HepG2 (cell line): ENCODE measurements at places on chromosomes 6 and 20. TPM values are rescaled to one million over a fixed set of nuclear protein-coding genes. Genes with fewer than 3 reads are reported as not detected.
A peak's percentile ranks its signal among the peaks of the same experiment; 100 is the strongest.

- no peak overlapping the region for H3K27ac ChIP-seq
- no peak for DNase-seq
- no peaks in the 10 kb centered on the region for H3K36me3 ChIP-seq
- H3K27me3 ChIP-seq, result no peaks in the 10 kb centered on the region
- no peaks in the 10 kb centered on the region for H3K4me1 ChIP-seq
Observed at GRCh38 chr6:124294574-124295200, 491.0 kb downstream of the NKAIN2 start.

- no peaks in the 10 kb centered on the region for H3K27me3 ChIP-seq
- no peaks in the 10 kb centered on the region for H3K36me3 ChIP-seq
- H3K27ac ChIP-seq, result no peak overlapping the region
Observed at GRCh38 chr20:36555248-36555647, 13.9 kb downstream of the MYL9 start.

- H3K4me3 ChIP-seq, result no peak overlapping the region
- H3K36me3 ChIP-seq, result no peaks in the 10 kb centered on the region
- H3K27ac ChIP-seq, result no peak overlapping the region
- H3K4me1 ChIP-seq, result no peaks in the 10 kb centered on the region
- no peaks in the 10 kb centered on the region; the same call in 1 of the 2 replicates for H3K27me3 ChIP-seq
Observed at GRCh38 chr20:17381724-17382123, 149.5 kb downstream of the BFSP1 start.

DNA sequence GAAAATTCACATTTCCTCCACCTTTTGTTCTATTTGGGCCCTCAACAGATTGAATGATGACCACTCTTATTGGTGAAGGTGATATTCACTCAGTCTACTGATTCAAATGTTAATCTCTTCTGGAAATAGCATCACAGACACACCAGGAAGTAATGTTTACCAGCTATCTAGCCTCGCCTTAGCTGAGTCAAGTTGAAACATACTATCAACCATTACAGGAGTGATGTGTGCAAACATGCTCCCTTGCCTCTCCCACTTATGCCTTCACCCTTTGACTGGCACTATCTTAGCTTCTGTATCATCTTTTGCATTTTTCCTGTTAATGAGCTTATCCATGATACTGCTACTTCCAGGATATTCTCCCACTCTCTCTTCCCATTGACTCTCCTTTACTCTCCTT lies 191.9 kb downstream of the CENPW start:
- H3K36me3 ChIP-seq, result no peaks in the 10 kb centered on the region
- H3K27me3 ChIP-seq, result no peaks in the 10 kb centered on the region
- no peak for DNase-seq
- no peaks in the 10 kb centered on the region for H3K4me1 ChIP-seq
- no peak overlapping the region for H3K27ac ChIP-seq

TRERF1 gene
- 0.02 TPM in 1 of 2 replicates, not detected in the other for total RNA-seq

KCNQ2 gene
- not detected in 2 replicates for total RNA-seq

DNA sequence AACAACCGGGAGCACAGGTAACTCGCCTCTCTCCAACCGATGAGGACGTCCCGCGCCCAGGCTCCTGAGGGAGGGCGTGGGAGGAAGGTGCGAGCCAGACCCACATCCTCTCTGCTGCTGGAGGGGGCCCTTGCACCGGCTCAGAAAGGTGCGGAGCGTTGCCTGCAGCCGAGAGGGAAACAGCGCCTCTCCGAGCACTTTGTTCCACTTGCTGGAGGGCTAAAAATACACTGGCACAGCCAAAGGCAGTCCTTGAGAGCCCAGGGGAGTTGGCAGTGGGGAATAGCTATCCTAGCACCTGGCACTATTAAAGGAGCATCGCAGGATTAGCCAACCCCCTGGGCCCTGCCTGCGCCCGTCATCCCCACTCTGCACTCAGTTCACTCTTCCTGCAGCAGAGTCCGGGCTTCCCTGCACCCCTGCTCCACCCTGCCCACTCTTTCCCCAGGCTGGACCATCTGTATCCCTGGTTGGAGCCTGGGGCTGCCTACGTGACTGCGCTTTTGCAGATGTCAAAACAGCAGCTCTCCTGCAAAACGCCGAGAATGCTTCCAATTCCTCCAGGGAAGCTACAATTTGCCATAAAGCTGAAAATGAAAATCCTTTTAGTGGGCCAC lies 108.9 kb downstream of the SNX5 start:
- no peak overlapping the region for H3K4me3 ChIP-seq
- H3K27me3 ChIP-seq, result no peaks in the 10 kb centered on the region
- no peak for DNase-seq
- peaks cover 100% of the 10 kb centered on the region for H3K4me1 ChIP-seq
- H3K36me3 ChIP-seq, result no peaks in the 10 kb centered on the region
- H3K27ac ChIP-seq, result peak overlapping the region; percentile 86

ARMC2 gene
- 3.2 and 4.4 TPM in 2 replicates for total RNA-seq

GRCh38 chr20:4788314-4788713 lies 66.6 kb downstream of the PRND start:
- peaks cover 13% of the 10 kb centered on the region for H3K27me3 ChIP-seq
- no peaks in the 10 kb centered on the region for H3K4me1 ChIP-seq
- DNase-seq, result no peak
- no peak overlapping the region for H3K27ac ChIP-seq
- no peaks in the 10 kb centered on the region for H3K36me3 ChIP-seq

SMLR1 gene
- 97.8 and 104 TPM in 2 replicates for total RNA-seq

DNA sequence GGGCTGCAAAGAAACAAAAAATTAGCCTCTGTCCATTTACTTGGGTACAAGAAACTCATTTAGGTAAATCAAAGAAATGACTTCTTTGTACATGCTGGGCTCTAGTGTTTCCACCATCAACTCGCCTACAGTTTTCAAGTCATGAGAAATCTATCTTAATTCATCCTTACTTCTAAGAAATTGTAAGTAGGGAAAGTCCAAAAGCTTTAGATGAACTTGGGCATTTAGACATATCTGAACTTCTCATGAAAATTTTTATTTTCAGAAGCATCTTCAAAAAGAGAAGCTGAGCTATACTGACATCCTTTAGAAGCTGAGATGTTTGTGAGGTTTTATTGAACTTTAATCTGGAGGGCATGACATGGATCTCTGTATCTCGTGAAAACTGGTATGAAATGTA lies 117.3 kb downstream of the MYB start:
- no peak for DNase-seq
- H3K4me1 ChIP-seq, result no peaks in the 10 kb centered on the region
- H3K27ac ChIP-seq, result no peak overlapping the region
- H3K36me3 ChIP-seq, result no peaks in the 10 kb centered on the region

GRCh38 chr6:139256087-139256486 lies 35.7 kb downstream of the TXLNB start:
- H3K36me3 ChIP-seq, result no peaks in the 10 kb centered on the region
- no peaks in the 10 kb centered on the region; the same call in 2 of the 3 replicates for H3K27me3 ChIP-seq
- H3K4me1 ChIP-seq, result no peaks in the 10 kb centered on the region
- H3K27ac ChIP-seq, result no peak overlapping the region
- H3K4me3 ChIP-seq, result no peak overlapping the region

FAM50B gene
- total RNA-seq, result not detected in 2 replicates

DNA sequence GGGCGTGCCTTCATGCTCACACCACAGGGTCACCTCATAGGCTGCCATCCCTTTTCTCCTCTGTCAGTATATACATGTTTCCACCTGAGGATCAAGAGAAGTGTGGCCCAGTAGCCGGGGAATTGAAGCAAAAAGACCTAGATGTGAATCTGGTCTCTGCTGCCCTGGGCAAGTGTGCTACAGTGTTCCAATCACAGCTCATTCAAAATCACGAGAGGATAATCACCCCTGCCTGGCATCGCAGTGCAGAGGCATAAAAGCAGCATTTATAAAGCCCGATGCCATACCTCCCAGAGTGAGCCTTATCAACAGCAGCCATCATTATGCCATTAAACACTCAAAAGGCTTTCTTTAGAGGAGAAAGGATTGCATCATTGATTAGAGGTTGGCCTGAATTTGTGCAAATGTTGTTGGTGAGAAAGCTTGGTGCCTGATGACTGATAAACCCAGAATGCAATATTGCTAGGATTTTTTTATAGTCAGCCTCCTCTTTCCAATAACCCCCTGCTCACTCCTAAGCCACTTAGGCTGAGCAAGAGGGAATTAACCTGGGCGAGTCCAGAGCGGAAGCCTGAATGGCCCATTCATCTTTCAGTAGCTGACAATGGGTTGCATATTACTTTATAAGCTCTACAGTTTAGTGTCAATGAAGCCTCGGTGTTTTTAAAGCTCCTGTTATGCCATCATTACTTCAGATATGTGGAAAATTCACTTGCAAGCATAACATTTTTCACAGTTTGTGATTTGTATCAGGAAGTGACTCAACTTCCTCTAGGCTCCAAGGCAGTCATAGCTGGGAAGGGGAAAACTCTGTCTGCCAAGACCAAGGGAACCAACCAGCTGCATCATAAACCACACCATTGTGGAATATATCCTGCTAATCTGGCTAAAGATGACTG lies 92.5 kb upstream of the NXT1 start:
- H3K4me3 ChIP-seq, result no peak overlapping the region
- H3K27me3 ChIP-seq, result peaks cover 5% of the 10 kb centered on the region; the same call in 2 of the 3 replicates
- no peaks in the 10 kb centered on the region for H3K36me3 ChIP-seq
- no peak for DNase-seq
- no peaks in the 10 kb centered on the region for H3K4me1 ChIP-seq

DNA sequence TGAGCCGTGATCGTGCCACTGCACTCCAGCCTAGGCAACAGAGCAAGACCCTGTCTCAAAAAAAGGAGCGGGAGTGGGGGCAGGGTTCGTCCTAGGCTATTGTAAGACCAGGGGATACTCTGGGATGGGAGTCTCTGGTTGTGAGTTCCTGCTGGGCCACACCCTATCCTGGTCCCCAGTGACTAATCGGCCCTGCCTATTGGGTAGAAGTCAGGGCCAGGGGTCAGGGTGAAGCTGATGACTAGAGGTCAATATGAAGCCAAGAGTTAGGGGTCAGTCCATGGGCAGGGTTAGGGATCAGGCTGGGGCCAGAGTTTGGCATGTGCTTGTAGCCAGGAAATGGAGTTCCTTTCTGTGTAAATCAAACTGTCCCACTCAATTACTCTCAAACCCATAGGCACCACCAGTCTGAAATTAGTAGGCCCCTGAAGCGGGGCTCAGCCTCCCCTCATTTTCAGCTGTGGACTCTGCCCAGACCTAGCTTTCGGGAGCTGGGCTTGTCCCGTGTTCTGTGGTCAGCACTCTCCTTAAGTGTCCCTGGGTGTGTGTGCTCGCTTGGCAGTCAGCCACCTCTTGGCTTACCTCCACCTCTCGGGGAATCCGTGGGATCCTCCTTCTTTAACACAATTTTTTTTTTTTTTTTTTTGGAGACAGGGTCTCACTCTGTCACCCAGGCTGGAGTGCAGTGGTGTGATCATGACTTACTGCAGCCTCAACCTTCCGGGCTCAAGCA lies 1.8 kb downstream of the HSPA12B start:
- no peak for DNase-seq
- no peak overlapping the region for H3K27ac ChIP-seq
- no peaks in the 10 kb centered on the region for H3K36me3 ChIP-seq

- no peaks in the 10 kb centered on the region for H3K36me3 ChIP-seq
- H3K27ac ChIP-seq, result no peak overlapping the region
Observed at GRCh38 chr6:45712786-45713185, 302.9 kb downstream of the CLIC5 start.

WFDC5 gene
- not detected in 2 replicates for total RNA-seq

TRIM38 gene
- total RNA-seq, result 2.5 and 3.6 TPM in 2 replicates

DNA sequence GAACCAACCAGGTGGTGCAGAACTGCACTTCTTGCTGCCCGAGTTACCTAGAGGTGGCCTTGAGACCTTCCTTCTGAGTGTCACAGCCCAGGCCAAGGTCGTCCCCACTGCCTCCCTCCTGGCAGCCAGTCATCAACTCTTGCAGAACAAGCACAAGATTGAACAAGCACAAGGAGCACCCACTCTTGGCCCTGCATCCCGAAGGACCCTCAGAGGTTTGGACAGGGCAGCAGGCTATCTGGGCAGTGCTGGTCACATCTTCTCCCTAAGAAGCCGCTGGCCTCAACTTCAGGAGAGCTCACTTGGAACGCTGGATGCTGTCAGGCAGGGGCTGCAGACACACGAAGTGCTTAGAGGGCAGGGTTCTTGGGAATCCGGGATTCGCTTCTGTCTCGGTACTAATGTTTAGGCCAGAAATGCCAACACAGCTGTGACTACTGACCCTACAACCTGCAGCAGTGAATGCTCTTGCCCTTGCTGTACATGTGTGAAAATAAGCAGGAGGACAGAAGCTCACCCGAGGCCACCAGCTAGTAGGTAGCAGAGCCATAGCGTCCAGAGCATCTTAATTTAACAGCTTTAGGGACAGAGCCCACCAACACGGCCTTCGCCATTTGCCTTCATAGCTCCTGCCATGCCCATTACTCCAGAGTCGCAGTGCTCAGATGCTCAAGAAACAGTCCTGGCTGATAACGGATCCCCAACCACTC lies 4.0 kb upstream of the ACSS1 start:
- peaks cover 29% of the 10 kb centered on the region for H3K27me3 ChIP-seq
- no peak for DNase-seq
- H3K36me3 ChIP-seq, result no peaks in the 10 kb centered on the region
- no peak overlapping the region for H3K27ac ChIP-seq
- no peak overlapping the region for H3K4me3 ChIP-seq

GRCh38 chr6:159941286-159942113 lies 27.4 kb upstream of the IGF2R start:
- peaks cover 14% of the 10 kb centered on the region for H3K4me1 ChIP-seq
- DNase-seq, result peak; percentile 46
- no peak overlapping the region for H3K27ac ChIP-seq
- H3K4me3 ChIP-seq, result no peak overlapping the region
- peaks cover 8% of the 10 kb centered on the region; the same call in 2 of the 3 replicates for H3K27me3 ChIP-seq

DNA sequence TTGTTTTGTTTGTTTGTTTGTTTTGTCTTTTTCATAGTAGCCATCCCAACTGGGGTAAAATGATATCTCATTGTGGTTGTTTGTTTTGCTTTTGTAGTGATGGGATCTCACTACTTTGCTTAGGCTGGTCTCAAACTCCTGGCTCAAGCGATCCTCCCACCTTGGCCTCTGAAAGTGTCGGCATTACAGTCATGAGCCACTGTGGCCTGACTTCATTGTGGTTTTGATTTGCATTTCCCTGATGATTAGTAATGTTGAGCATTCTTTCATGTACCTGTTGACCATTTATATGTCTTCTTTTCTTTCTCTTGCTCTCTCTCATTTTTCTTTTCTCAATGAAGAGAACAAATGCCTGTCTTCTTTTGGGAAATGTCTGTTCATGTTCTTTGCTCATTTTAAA lies 30.8 kb upstream of the HLA-DOA start:
- no peaks in the 10 kb centered on the region for H3K36me3 ChIP-seq
- H3K27ac ChIP-seq, result no peak overlapping the region
- no peaks in the 10 kb centered on the region for H3K4me1 ChIP-seq

POM121L2 gene
- total RNA-seq, result not detected in 2 replicates

DSP gene
- 89.8 and 133 TPM in 2 replicates for total RNA-seq

DNA sequence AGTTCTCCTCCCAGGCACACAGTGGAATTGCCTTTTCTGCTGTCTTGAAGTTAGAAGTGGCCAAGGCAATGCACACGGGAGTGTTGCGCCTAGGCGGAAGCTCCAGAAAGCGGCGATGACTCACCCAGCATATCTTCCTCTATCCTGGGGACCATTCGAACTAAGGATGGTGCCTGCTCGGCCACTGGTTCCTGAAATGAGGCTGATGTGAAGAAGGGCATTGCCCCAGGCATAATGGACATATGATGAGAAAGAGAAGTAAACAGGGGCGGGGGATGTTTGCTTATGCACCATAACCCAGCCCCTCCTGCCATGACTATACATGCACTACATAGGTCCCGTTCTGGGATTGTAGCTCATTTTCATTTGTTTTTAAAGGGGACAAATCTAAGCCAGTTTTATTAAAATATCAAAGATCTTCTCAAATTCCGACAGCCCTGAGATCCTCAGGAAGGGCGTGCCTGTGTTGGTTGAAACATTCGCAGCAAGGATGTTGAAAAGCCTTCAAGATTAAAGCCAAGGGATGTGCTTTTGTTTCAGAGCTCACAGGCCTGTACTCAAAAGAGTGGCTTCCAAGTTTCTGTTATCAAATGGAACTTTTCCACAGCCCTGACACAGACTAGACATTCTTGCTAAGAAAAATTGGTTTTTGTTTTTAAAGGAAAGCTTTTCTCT lies 218.5 kb downstream of the LY86 start:
- H3K4me3 ChIP-seq, result no peak overlapping the region
- H3K27ac ChIP-seq, result no peak overlapping the region
- peaks cover 20% of the 10 kb centered on the region for H3K4me1 ChIP-seq
- H3K27me3 ChIP-seq, result peaks cover 4% of the 10 kb centered on the region

CAP2 gene
- total RNA-seq, result 7.9 and 8.8 TPM in 2 replicates
